Activated CD4-positive, CD25-positive, alpha-beta regulatory T cell treated with anti-CD3 and anti-CD28 coated beads, Interleukin-2, amount 50 U/mL, for 24 hours (primary cell): ENCODE measurements at places on chromosomes 2 and 18.

DNA sequence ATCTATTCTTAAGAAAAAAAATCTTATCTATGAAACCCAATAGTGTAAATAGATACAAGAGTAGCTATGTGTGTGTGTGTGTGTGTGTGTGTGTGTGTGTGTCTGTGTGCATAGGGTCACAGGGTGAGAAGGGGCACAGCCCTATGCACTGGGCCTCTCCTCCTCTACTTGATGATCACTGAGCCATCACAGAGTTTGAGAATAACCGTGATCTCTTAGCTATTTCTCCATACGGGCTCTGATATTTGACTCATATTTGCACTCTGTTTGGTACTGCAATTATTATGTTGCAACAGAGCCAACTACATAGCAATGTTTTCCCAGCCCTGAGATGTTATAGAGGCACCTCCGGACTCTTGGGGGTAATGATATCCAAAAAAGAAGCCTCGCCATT lies 28.8 kb upstream of the SLC40A1 start:
- ATAC-seq: no peak

- ATAC-seq: no peak
These were observed 30.0 kb downstream of the ATOH8 start for GRCh38 chr2:85783796-85784195.

GRCh38 chr2:174341995-174342685 lies 7.4 kb downstream of the SP9 start:
- no peak for ATAC-seq

- ATAC-seq: no peak
These were observed 100.5 kb upstream of the ODC1 start for GRCh38 chr2:10548626-10549025.

DNA sequence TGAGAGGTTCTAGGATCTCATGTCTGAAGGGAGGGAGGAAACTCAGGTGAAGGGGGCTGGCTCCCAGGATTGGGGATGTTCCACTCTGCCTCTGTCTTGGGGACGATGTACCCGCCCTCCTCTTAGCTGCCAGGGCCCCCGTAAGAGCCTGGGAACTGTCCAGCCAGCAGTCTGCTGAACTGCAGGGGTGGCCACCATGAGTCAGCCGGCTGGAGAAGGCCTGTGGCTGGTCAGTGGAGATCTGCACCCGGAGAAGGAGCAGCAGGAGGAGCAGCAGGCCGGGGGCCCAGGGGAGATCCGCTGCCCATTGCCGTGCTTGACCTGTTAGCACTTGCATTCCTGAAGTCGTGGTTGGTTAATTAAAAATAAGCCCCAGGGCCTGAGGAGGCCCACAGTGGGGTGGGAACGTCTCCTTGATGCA lies 180.3 kb downstream of the TFCP2L1 start:
- ATAC-seq: no peak

- no peak for ATAC-seq
These were observed 74.8 kb upstream of the GLS start for GRCh38 chr2:190805843-190806242.

- ATAC-seq: no peak
These were observed 711.8 kb downstream of the DCDC2C start for GRCh38 chr2:4415171-4415570.

- ATAC-seq: no peak
These were observed 485.8 kb upstream of the POU3F3 start for GRCh38 chr2:104368089-104368488.

DNA sequence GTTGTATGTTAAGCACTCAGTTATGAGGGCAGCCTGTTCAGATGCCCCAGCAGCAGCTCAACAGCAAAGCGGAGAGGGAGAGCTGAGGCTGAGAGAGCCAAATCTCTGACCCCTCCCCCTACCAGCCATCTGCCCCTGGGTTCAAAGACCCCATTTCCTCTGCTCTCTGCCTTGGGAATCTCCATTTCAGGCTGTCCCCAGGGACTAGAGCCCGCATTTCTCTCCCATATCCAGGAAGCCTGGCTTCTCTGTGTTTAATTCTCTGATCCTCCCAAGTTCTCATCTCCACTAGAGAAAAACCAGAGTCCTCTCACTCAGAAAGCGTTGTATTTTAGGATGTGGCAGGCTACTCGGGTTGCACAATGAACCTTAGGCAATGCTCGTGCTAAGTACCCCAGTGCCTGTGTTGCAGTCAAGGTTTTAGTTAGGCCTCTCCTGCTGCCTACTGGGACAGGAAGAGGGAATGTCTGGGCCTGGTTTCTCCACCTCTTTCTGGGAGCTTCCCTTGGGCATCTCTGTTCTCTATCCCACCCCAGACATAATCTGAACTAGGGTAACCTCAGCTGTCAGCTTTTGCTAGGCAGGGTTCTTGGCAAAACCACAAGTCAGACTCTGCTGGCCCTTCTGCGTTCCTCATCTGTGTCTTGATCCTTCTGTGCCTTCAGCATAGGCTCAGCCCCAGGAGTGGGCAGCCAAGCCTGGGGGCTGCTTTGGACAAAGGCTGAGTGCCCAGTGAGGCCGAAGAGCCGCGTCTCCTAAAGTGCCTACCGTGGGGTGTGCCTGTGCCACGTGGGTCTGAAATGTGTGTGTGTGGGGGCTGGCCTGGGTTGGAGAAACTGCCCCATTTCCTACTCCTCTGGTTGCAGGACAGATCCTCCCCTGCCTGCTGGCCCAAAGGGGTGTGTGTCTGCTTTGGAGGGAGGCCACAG lies 96.8 kb downstream of the STPG4 start:
- no peak for ATAC-seq

DNA sequence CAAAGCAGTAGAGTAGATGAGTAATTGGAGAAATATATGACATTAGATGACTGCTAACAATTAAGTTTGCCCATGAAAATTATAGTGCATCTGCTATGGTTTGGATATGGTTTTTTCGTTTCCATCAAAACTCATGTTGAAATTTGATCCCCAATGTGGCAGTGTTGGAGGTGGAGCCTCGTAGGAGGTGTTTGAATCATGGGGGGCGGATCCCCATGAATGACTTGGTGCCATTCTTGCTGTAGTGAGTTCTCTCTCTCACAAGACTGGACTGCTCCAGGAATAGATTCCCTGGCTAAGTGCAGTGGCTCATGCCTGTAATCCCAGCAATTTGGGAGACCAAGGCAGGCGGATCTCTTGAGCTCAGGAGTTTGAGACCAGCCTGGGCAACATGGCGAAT lies 9.7 kb upstream of the CUL3 start:
- ATAC-seq: no peak

GRCh38 chr2:97910403-97911205 lies 85.1 kb downstream of the TMEM131 start:
- ATAC-seq: no peak

- no peak for ATAC-seq
These were observed 305.4 kb downstream of the MTX2 start for GRCh38 chr2:176574484-176575236.

- no peak for ATAC-seq
These were observed 99.1 kb upstream of the MC4R start for GRCh38 chr18:60471652-60472051.

- ATAC-seq: no peak
These were observed 180.0 kb upstream of the CCDC68 start for GRCh38 chr18:55139307-55139706.

DNA sequence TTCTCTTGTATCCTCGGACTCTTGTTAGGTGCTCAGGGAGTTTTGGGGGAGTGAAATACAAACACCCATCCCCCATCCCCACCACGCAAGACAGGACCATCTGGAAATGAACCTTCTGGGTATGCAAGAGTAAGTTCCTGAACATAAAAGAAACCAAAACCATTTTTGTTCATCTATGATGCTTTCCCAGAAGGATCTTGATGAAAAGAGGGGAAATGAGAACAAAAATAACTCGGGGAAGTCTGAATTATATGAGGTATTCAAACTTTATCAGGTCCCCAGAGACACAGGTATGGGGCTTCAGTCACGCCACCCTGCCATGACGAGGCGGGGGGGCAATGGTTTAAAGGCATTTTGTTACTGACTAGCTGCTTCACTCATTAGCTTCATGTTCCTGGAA lies 68.6 kb upstream of the DNMT3A start:
- ATAC-seq: no peak

DNA sequence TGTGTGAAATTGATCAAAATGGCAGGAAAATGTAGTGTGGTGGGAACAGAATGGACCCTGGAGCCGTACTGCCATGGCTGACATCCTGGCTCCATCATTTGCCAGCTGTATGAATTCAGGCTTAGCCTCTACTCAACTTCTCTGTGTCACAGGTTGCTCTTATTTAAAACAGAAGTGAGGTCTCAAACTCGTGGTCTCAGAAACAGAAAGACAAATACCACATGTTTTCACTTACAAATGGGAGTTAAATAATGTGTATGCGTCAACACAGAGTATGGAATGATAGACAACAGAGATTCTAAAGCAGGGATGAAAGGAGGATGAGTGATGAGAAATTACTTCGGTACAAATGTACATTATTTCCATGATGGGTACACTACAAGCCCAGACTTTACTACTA lies 227.4 kb downstream of the DCC start:
- ATAC-seq: no peak

GRCh38 chr18:3649135-3649632 lies 199.2 kb downstream of the TGIF1 start:
- ATAC-seq: no peak

GRCh38 chr2:96143848-96144480 lies 1.3 kb downstream of the DUSP2 start:
- ATAC-seq: no peak

DNA sequence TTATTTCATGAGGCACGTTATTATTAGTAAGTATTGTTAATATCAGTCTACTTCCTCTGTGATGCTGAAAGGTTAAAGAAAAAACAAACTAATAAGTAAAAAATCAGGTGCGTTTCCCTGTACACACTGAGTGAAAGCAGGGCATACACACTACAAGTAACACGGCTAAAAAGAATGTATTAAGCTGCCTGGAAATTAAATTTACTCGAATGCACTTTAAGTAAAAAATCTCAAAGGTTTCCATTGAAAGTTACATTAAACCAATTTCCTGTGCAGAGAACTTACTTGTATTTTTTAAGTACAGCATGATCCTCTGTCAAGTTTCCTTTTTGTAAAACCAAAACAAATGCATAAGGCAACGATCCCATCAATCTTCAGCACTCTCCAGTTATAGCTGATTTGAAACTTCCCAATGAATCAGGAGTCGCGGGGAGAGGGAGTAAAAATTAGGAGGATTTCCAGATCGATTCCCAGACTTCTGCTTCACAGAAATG lies 633 bp downstream of the BCL2 start:
- no peak for ATAC-seq

DNA sequence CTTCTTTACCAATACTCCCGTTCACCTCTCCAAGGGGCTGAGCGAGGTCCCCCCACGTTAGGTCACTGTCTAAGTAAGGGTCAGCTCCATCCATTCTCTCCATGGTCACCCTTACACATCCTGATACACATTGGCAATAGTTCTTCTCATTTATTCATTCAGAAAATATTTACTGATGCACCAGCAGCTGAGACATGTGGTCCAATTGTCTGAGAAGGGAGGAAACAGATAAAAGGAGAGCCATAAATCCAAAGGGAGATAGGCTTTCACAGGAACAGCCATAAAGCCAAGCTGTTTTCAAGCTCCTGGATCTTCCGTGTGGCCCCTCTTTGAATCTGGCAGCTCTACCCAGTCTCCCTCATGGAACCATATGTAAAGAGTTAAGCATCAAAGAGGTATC lies 121.2 kb downstream of the TXNL1 start:
- no peak for ATAC-seq

GRCh38 chr2:223635080-223635479 lies 32.9 kb upstream of the SCG2 start:
- no peak for ATAC-seq

DNA sequence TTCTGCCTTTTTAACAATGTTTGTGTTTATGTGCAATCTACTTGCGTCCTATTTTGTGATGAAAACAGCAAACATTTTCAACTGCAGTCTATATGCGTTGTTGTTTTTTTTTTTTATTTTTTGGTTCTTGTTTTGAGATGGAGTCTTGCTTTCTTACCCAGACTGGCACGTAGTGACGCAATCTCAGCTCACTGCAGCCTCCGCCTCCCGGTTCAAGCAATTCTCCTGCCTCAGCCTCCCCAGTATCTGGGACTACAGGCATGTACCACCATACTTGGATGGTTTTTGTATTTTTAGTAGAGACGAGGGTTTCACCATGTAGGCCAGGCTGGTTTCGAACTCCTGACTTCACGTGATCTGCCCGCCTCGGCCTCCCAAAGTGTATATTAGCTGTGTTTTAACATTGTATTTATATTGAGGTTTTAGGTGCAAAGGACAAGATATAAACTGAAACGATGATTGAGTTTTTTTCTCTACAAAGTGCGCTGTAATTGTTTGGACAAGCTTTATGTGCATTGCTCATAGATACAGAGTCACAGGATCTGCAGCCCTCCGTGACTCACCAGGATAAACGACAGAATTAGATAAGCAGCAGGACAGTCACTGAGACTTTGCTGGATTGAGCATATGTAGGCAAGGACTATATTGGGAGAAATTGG lies 17.4 kb downstream of the CDH7 start:
- ATAC-seq: no peak

GRCh38 chr2:150876251-150876950 lies 385.3 kb downstream of the RBM43 start:
- ATAC-seq: no peak

- peak; percentile 31 for ATAC-seq
These were observed 57.9 kb downstream of the INPP5D start for GRCh38 chr2:233117811-233118647.

GRCh38 chr18:36843784-36844183 lies 14.9 kb downstream of the KIAA1328 start:
- ATAC-seq: peak; percentile 13

DNA sequence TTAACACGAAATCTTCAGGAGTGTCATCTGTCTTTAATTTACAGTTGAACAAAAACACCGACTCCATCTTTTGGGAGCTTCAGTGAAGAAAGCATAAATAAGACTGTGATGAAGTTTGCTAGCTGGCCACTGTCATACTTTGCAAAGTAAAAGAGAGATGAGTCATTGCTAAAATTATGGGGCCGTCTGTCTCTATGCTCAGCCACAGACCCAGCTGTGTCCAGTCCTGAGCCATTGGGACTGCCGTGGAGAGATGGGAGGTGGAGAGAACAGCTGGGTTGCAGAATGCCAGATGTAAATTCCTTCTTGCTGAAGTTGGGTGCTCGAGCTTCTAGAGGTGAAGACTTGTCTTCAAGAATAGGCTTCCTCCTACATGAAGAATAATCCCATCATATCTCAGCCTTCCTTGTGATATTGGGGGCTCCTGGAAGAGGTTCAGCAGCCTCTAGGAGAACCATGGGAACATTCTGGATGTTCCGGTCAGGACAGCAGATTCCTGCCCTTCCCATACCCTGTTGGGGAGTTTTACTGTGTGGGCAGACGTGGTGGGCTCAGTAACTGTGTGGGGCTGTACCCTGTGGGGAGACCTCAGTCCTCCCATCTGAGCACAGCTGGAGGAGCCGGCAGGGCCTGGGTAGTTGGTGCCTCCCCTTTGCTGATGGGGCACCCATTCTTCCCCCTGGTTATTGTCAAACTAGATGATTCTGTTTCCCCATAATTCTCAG lies 71.1 kb downstream of the LDLRAD4 start:
- ATAC-seq: no peak
